ENCODE measurements at places on chromosomes 13 and 19.

DNA sequence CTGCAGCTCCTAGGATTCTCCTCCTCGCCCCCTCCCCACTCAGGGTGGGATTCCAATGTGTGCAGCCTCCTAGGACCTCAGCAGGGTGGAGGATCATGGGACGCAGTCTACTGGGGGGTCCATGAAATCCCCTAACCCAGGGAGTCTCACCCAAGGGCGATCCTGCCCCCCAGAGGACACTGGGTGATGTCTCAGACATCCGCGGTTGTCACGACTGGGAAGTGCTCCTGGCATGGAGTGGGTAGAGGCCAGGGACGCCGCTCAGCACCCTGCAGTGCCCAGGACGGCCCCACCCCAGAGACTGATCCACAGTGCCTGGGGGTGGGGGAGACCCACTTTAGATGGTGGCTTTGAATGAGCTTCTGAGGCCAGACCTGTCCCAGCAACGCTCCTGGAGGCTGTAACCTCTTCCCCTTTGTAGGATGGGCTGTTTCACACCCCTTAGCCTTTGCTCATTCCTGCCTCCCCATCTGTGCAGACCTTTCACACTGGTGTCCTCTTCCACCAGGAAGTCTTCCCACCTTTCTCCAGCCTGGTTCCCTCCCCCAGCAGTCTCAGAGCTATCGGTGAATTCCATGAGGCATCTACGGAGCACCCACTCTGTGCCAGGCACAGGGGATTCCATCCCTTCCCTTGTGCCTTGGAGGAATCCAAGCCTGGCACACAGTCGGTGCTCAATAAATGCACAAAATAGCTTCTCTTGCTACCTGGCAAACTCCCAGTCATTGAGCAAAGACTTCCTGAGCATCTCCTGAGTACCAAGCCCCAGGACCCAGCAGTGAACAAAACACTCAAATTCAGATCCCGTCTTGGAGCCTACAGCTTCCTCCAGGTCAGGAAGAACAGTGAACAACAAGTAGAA is 10.5 kb downstream of the SMIM24 start:
- no peak for DNase-seq

GRCh38 chr19:703651-704446 is 4.9 kb upstream of the PALM start:
- DNase-seq, result peak; percentile 71

GRCh38 chr13:98937911-98938381 is 39.9 kb downstream of the DOCK9 start:
- no peak for DNase-seq

DNA sequence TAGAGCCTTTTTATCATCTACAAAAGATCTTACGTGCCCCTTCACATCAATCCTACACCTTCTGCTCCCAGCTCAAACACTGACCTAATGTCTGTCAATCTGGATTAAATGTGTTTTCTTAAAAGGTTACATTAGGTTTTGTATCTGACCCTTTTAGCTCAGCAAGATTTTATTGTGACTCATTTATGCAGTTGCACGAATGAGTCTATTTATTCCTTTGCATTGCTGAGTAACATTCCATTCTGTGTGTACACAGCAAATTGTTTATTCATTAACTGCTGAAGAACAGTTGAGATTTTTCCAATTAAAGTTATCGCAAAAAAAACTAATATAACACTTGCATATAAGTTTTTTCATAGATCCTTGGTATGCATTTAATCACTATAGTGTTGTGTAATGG is 253.9 kb upstream of the GPC6 start:
- DNase-seq, result no peak

DNA sequence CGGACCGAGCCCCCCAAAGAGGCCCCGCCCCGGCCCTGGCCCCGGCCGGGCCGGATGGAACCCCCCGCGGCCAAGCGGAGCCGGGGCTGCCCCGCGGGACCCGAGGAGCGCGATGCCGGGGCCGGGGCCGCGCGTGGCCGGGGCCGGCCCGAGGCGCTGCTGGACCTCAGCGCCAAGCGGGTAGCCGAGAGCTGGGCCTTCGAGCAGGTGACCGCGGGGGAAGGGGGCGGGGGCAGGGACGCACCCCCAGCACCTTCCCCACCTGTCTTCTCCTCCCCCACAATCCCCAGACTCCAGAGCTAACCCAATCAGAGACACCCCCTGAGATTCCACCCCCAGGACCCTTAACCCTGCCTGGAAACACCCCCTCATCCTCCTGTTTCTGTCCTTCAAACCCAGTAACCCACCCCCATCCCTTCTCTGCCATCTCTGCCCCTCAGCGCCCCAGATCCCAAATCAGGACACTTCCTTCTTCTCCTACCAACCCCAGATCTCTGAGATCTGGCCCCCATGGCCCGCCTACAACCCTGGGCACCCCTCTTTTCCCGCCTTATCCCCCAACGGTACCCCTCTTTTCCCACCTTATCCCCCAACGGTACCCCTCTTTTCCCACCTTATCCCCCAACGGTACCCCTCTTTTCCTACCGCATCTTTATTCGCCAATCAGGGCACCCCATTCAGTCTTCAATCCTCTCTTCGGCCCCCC is 505 bp downstream of the ZSWIM4 start:
- peak; percentile 48 for DNase-seq

DNA sequence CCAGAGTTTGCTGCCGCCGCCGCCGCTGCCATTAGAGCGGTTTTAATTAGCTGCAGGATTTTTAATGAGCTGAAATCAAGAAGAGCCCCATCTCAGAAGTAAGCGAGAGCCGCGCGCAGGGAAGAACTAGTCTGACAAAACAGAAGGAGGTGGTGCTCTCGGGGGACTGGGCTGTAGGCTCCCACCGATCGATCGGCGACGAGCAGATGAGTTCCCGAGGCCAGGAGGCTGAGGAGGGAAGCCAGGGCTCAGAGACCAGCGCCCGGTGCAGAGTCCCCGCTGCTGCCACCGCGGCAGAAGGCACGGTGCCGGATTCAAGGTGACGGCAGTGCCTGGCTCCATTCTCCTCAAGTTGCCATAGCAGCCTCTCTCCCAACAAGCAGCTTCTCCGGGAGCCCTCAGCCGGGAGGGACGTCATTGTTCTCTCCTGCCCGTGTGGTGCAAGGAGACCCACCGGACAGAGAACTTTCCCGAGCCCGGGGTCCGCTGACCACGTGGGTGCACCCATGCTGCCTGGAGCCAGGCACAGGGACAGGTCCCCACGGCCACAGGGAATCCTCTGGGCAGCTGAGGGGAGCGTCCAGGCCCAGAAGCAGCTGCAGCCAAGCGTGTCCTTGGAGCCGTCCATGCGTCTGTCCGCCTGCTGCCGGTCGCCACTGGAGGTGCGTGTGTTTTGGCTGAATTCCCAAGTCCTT is 62.9 kb downstream of the CHST8 start:
- no peak for DNase-seq

- no peak for DNase-seq
Observed at GRCh38 chr13:80555796-80556678, 215.1 kb upstream of the SPRY2 start.

DNA sequence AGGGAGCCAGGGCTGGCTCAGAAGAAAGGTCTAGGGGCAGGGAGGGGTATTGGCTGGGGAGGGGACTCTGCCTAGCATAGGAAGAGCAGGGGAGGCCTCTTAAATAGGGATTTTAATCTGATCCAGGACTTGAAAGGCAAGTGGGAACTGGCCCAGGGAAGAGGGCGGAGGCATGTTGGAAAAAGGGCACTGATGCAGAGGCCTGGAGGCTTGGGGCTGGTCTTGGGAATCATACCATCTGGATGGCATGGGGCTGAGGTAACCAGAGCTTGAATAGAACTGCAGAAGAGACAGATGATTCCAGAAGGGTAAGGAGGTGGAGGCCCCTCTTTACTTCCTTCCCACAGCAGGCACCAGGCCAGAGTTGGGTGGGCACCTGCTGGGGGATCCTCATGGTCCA is 29.1 kb downstream of the CERS4 start:
- no peak for DNase-seq

DNA sequence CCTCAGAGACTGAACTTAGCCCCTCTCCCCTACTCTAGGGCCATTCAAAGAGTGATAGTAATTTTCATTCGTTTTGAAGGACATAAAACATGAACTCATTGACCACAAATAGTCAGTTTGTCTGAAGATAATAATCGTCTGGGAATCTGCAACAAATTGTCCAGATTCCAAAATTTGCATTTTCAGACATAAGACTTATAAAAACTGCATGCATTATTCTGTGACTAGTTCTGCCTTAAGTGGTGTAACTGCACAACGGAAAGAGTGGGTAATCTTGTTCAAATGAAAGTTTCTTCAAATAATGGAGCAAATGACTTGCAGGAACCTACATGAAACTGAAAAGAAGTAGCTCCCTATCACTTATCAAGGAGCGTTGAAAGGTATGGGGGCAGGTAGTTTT is 8.4 kb downstream of the CSNK1A1L start:
- peak; percentile 11 for DNase-seq

DNA sequence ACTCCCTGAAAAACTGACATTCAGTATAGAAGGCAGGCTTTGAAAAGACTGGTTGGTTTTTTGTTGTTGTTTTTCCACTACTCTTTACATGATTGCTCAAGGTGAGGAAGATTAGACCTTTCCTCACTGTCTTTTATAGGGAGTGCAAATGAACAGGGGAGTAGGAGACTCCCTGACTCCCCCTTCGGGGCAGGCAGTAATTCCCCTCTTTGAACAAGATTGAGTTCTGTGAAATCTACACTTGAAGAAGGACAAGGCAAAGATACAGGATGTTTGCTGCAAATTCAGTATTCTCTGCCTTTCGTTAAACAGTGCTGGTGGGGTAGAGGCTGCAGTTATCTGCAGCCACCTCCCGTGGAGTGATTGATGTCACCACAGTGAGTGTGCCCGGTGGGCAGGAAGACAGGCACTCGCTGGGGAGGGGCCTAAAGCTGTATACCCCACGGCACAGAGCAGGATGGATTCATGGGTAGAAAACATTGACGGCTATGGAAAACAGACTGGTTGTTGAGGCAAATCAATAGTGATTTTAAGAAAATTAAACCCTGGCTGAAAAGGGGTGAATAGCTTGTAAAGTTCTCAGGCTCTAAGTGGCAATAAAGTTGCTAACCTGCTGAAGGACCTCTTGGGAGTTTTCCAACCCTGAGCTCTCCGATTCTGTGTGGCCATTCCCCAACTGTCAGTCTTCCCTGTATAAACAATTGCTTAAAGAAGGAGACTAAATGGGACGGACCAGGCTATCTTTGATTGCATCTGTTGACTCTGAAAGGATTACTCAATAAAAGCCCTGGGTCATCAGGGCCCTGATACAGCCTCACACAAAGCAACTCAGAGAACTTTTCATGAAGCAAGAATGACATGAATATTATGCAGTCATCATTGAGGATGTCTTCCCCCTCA is 308.3 kb downstream of the TBC1D4 start:
- DNase-seq, result no peak

DNA sequence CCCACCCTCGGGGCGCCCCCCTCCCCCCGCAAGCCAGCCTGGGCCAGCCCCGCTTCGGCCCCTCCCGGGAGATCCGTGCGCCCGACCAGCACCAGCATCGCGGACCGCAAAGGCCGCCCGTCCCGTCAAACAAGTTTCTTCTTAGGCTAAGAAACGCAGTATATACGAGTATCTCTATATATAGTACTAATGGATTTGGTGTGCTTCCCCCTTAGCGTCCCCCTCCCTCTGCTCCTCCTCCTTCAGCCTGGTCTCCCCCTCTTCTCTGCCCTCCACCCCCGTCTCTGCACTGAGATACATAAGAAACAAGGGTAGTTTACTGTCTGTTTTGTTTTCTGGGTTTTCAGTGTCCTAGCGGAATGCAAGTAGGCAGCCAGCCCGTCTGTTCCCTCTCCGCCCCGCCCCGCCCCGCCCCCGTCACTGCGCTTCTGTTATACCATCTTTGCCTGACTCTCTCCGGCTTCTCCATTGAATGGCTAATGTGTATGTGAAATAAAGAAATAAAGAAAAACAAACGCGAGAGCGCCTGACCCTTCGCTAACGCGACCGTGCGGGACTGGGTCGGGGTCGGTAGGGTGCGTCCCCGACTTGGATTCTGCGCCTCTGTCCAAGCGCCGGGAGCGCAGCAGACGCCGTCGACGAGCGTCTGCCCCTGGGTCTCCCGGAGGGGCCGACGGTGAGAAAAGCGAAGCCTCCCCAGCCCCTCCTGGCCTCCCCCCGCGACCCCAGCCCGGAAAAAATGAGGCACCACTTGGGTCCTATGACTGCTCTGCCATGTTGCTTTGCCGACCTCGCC is 4.2 kb downstream of the LYL1 start:
- DNase-seq, result peak; percentile 64

DNA sequence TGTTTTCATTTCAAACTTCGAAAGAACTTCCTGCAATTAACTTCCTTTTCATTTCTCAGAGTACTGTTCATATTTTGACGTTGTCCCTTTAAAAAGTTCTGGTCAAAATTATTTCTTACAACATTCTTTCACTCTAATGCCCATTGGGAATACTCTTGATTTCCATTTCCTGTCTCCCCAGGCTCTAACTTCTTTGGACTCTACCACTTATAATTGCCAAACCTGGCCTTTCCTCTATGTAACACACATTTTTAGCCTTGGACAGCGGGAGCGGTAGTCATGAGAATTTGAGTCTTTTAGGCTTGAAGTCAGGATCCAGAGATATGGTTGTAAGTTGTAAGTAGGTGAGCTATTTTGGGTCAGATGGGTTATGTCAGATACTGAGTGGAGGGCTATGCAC is 163.5 kb upstream of the SPRY2 start:
- DNase-seq, result no peak

- no peak for DNase-seq
Observed at GRCh38 chr13:41928323-41928722, 32.6 kb downstream of the VWA8 start.

DNA sequence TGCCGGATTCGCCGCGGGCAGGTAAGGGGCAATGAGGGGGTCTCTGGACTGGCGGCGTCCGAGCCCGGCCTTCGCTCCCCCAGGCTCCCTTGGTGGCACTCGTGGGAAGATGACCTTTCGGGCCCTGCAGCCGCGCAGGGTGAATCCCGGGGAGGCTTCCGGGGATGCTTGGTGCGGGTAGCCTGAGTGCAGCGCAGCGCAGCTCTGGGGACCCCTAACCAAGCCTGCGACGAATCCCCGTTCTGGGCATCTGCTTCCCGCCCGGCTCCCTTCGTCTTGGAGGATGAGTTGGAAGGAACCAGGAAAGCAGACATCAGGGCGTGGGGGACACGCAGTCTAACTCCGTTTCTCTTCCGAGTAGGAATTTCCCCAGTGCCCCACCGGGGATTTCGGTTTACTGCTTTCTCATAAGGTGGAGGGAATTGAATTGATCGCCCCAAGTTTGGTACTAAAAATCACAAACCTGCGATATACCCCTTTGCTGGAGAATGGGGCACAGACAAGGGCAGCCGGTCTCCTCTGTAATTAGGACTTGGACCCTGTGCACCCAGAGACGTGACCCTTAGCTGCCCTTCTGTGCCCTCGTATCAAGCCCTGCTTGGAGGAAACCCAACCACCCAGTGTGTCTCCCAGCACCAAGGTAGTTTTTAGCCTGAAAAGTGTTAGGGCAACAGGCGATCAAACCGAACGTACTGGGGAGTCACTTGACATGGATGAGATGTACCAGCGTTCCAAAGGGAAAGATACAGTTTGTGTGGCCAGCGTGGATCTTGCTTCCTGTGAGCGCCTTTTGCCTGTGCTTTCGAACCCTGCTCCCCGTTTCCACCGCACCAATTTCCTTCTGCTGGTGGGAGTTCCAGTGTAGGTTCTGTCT is 1.0 kb downstream of the GPC5 start:
- peak; percentile 4 for DNase-seq

- DNase-seq, result peak; percentile 72
Observed at GRCh38 chr19:1503089-1503924, 9.5 kb downstream of the ADAMTSL5 start.
